Psoas muscle (tissue), 8 donors: ENCODE measurements at places on chromosomes 1 and 21. TPM values are rescaled to one million over a fixed set of nuclear protein-coding genes. Genes with fewer than 3 reads are reported as not detected.

OVAAL gene
- total RNA-seq: not detected

TFAP2E gene
- not detected for total RNA-seq

MCOLN3 gene
- total RNA-seq: not detected

HENMT1 gene
- 1.7 TPM for total RNA-seq

OTUD7B gene
- total RNA-seq: 47.4 TPM

GFI1 gene
- 0.17 TPM for total RNA-seq

ACTN2 gene
- 3,119 TPM for total RNA-seq

LCE1C gene
- not detected for total RNA-seq

GRCh38 chr1:74690364-74690696 is 16.7 kb upstream of the ERICH3 start:
- no peaks in the 10 kb centered on the region for H3K27me3 ChIP-seq
- H3K27ac ChIP-seq: no peak overlapping the region
- H3K36me3 ChIP-seq: no peaks in the 10 kb centered on the region
- no peak for DNase-seq

- no peaks in the 10 kb centered on the region for H3K4me1 ChIP-seq
- no peak overlapping the region for H3K4me3 ChIP-seq
- no peaks in the 10 kb centered on the region for H3K27me3 ChIP-seq
- no peak overlapping the region for H3K27ac ChIP-seq
- no peak for DNase-seq
Measured at GRCh38 chr1:31891280-31891679, 46.9 kb downstream of the PTP4A2 start.

DNA sequence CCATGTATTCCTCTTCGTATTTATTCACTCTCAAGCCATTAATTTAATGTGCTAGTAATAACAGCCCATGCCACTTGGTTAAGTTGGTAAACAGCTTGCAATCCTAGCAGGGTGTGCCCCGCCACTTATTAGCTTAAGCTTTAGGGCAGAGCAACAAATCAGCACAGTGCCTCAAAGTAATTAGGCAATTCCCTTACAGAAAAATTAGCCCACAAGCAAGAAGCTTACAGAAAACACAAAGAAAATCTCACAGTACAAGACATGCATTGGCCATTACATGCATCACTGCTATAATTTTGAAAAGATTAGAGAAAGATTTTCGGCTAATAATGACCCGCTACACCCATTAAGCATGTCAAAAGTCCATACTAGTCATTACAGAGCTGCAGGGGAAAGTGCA is 47.6 kb downstream of the TGFB2 start:
- no peak for DNase-seq
- H3K4me3 ChIP-seq: no peak overlapping the region
- no peaks in the 10 kb centered on the region for H3K36me3 ChIP-seq
- H3K27ac ChIP-seq: peak overlapping the region; percentile 85

DNA sequence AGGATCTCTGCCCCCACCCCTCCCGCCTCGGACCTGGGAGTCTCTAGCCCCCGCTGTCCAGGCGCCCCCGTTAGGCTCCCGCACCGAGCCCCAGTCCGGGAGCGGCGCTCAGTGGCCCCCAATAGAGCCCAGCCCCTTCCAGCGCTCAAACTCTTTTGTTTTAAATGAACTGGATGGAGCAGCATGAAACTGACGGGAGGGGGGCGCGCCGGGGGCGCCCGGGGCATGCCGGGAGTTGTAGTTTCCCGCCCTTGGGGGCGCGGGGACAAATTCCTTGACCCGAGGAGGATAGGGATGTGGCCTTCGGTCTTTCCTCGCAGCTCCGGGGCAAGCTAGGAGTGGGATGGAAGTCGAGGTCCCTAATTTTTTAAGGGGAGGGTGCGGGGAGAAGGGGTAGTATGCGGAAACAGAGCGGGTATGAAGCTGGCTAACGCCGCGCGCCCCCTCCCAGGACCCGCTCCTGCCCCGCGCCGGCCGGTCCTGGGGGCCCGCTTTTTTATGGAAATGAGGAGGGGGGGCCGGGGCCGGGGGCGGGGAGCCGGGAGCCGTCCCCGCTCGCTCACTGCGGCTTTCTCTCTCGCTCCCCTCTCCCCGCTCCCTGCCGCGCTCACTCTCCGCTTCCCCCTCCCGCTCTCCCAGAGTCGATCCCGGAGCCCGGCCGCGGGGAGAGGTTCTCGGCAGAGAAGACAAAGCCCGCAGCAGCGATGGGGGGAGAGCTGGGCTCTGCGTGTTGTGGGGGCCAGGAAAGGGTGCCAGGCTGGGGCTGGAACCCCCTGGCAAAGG is at the start of gene MEX3A:
Gene MEX3A (minus strand): TSS at position 157 of the 783 bp plus-strand sequence. CDS start 467 bp downstream, outside the sequence.
- H3K27me3 ChIP-seq: no peaks in the 10 kb centered on the region
- H3K4me1 ChIP-seq: peaks cover 3% of the 10 kb centered on the region
- peak within 1 kb of the TSS; percentile 89 for H3K4me3 ChIP-seq
- no peaks in the 10 kb centered on the region for H3K36me3 ChIP-seq
- DNase-seq: peak; percentile 80
- H3K27ac ChIP-seq: no peak within 1 kb of the TSS

DNA sequence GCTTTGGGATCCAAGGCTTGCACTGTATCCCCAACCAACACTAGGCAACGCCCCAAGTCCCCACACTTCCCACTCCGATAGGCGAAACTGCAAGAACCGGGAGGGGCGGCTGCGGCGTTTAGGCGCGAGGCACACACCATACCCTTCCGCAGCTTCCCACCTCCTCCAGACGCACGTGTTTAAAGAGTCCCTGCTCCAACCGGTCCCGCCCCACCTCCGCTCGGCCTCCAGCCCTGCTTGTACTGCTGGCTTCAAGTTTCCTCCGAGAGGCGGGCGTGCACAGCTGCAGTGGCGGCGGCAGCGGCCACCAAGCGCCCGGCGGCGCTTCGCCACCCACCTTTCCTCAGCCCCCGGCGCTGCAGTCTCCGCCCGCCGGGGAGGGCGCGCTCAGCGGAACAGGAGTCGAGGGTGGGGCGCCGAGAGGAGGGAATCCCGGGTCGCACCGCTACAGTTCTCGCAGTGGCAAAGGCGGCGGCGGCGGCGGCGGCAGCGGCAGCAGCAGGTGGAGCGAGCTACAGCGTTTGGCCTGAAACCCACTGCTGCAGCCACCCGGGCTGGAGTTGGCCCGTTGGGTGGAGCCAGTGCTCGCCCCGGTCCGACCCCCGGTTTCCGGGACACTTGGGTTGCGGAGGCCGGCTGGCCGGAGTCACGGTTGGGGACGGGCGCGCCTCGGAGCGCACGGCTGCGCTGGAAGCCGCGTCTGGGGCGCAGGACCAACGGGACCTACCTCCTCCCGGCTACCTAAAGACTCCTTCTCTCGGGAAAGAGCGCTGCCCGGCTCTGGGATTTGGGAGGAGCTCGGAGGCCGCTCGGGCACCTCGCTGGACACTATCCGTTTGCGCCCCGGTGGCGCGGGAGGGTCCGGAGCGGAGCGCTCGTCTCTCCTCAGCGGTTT is at the start of gene CNIH3:
Gene CNIH3 (plus strand): TSS at position 457 of the 895 bp plus-strand sequence. CDS start 858 bp downstream, outside the sequence.
- H3K4me3 ChIP-seq: peak within 1 kb of the TSS; percentile 78
- H3K36me3 ChIP-seq: no peaks in the 10 kb centered on the region

- no peak for DNase-seq
- H3K36me3 ChIP-seq: no peaks in the 10 kb centered on the region
- no peak overlapping the region for H3K4me3 ChIP-seq
- no peak overlapping the region for H3K27ac ChIP-seq
- no peaks in the 10 kb centered on the region for H3K4me1 ChIP-seq
Measured at GRCh38 chr1:6300342-6301048, 39.6 kb upstream of the GPR153 start.

DNA sequence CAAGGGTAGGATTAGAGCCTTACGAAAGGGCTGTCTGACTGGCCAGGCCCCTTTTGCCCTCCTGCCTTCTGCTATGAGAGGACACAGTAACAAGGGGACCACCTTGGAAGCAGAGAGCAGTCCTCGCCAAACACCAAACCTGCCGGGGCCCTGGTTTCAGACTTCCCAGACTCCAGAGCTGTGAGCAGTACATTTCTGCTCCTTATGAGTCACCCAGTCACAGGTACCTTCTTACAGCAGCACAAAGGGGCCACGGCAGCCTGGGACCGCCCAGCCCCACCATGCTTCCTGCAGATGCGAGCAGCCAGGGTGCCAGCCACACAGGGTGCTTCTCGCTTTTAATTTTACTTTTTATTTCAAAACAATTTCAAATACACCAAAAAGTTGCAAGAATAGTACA is 17.2 kb upstream of the POFUT2 start:
- no peak for DNase-seq
- no peak overlapping the region for H3K27ac ChIP-seq
- peaks cover 27% of the 10 kb centered on the region for H3K4me1 ChIP-seq
- peaks cover 58% of the 10 kb centered on the region for H3K27me3 ChIP-seq

DNA sequence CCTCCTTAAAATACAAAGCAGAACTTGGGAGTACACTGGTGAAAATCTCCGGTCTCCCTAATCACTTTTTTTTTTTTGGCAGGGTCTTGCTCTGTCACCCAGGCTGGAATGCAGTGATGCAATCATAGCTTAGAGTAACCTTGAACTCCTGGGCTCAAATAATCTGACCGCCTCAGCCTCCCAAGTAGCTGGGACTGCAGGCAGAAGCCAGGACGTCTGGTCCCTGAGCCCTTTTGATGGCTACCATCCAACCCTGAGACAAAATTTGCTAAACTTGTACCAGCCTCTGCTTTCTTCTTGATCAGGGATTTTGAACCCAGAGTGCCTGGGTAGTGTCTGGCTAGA is 4.1 kb downstream of the L1TD1 start:
- no peak overlapping the region for H3K4me3 ChIP-seq
- peaks cover 24% of the 10 kb centered on the region for H3K27me3 ChIP-seq
- no peak overlapping the region for H3K27ac ChIP-seq
- no peaks in the 10 kb centered on the region for H3K4me1 ChIP-seq

DNA sequence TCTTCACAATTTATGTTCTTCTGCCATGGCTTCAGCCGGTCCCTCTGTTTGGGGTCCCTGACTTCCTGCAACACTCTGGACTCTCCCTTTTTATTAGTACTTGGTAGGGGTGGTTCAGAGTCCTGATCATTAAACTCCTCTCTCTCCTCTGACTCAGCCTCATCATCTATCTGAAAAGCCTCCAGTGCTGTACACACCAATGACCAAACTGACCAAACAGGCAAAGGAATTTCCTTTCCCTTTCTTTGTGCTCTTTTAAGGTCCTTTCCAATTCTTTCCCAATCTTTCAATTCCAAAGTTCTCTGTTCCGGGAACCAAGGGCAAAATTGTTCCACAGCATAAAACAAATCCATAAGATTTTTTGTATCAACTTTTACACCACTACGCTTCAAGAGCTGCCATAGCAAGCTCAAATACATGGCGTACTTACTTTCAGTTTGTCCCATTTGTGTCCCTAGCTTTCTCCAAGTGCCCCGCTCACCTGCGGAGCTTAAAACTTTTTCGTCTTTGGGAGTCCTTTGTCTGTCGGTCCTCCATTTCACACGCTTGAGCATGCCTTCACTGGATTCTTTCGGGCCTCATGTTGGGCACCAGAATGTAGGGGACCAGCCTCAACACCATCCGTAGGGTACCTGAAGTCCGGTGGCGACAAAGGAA is 9.6 kb downstream of the DAP3 start:
- no peak for DNase-seq
- no peak overlapping the region for H3K27ac ChIP-seq
- H3K4me3 ChIP-seq: no peak overlapping the region
- no peaks in the 10 kb centered on the region for H3K36me3 ChIP-seq

DNA sequence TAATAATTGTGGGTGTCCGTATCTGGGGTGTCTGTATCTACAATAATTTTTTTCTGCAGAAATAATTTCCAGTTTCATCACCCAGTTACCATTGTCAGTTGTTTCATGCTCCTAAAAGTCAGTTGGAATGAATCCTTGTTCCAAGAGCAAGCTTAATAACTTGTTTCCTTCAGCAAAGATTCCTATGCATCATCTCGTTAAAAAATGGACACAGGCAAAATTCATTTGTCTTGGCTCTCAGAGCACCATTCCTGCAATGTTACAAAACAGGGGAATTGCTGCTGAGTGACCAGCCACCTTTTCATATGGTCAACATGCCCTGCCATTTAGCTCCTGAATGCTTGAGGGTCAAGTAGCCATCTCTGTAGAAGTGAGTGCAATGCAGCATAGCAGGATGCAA is 393.4 kb downstream of the KCNT2 start:
- H3K27me3 ChIP-seq: no peaks in the 10 kb centered on the region
- H3K27ac ChIP-seq: no peak overlapping the region
- H3K4me3 ChIP-seq: no peak overlapping the region
- no peaks in the 10 kb centered on the region for H3K36me3 ChIP-seq
- H3K4me1 ChIP-seq: no peaks in the 10 kb centered on the region

GRCh38 chr1:233094691-233095090 is 144.3 kb downstream of the NTPCR start:
- no peak overlapping the region for H3K27ac ChIP-seq
- H3K27me3 ChIP-seq: no peaks in the 10 kb centered on the region
- no peaks in the 10 kb centered on the region for H3K36me3 ChIP-seq
- no peak for DNase-seq

- H3K27me3 ChIP-seq: no peaks in the 10 kb centered on the region
- no peaks in the 10 kb centered on the region for H3K36me3 ChIP-seq
Measured at GRCh38 chr1:10782491-10783244, 13.8 kb downstream of the CASZ1 start.

DNA sequence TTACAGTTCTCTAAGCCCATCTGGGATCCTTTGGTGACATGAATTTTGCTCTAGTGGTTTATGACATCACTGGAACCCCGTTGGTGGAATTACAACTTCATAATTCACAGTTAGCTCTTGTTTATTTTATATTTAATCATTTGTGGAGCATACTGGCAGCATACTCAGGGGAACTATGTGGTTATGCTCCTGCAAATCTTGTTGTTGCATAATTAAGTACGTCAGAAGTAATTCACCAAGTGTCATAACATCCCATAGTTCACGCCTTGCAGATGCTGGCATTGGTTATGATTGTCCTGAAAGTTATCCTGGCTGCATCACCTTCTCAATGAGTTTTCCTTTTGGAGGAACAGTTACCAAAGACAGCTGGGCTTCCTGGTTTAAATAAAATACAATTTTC is 16.5 kb downstream of the PRRX1 start:
- peaks cover 63% of the 10 kb centered on the region for H3K4me1 ChIP-seq
- no peak for DNase-seq
- peak overlapping the region; percentile 91 for H3K27ac ChIP-seq

GRCh38 chr1:19445417-19446342 is 39.7 kb downstream of the CAPZB start:
- H3K4me1 ChIP-seq: peaks cover 80% of the 10 kb centered on the region
- peak overlapping the region; percentile 65 for H3K27ac ChIP-seq
- H3K36me3 ChIP-seq: no peaks in the 10 kb centered on the region
- H3K4me3 ChIP-seq: no peak overlapping the region
- no peak for DNase-seq
